Psoas muscle (tissue), 8 donors: ENCODE measurements at places on chromosomes 5 and 9. TPM values are rescaled to one million over a fixed set of nuclear protein-coding genes. Genes with fewer than 3 reads are reported as not detected.

GRCh38 chr9:130896233-130897014, at the start of gene QRFP:
QRFP (minus strand) TSS chr9:130896812; CDS start chr9:130893838, 2,974 bp downstream.
- DNase-seq = no peak

- DNase-seq = no peak
These were observed 1769.0 kb upstream of the NUDT12 start for GRCh38 chr5:105331558-105331957.

DNA sequence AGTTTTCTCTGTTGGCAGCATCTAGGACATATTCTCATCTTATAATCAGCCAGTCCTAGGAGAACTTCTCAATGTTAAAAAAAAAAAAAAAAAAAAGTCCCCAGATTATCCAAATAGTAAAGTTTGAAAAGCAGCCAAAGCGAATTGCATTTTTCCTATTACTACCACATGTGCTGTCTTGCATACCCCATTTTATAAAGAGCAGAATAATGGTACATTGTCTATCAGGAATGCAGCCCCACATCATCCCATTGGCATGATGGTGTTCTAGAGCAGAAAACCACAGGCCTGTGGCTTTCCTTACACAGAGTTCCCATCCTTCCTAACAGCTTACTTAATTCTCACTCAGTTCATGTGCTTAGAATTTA, 381.6 kb downstream of the TMEM38B start:
- no peak for DNase-seq

DNA sequence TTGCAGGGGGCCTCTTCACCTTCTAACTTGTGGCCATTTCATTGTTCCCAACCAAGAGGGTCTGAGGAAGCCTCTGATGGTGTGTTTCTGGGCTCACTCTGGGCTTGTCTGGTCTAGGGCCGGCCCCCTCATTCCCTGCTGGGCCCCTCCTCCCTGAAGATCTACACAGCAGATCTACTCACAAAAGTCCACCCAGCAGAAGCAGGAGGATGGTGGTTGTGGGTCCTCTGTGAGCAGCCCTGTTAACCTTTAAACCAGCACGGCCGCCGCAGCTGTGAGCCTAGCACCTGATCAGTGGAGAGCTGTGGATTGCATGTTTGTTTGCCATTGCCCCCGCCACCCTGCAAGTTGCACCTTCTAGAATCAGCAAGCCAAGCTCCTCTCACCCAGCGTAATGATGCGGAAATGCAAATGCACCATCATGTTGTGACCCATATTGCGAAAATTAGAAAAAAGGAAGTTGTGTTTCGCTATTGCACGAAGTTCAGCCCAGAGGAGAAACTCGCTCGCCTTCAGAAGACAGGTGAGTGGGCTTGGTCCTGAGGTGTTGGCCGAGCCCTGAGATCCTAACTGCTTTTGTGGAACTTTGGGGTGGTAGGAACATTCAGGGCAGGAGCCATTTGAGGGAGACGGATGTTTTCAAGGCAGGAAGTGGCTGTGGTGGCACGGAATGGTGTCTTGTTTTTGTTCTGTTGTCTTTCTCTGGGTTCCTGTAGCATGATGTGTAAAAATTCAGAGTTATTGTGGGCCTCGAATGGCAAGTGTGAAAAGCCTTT, 16.7 kb downstream of the FGD3 start:
- no peak for DNase-seq

DNA sequence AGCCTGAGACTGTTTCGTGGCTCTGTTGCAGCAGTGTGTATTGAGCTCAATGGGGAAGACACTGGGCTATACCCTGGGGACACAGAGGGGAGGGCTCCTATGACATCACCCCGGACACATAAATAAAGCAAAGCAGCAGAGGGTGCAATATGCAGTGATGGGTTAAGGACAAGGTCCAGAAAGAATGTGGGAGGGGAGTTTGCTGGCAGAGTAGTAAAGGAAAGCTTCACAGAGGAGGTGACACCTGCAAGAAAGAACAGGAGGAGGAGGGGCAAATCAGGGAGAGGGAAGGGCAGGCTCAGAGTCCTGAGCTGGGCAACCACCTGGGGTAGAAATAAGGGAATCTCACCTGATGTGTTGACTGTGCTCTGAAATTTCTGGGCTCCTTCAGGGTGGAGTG, 35.3 kb upstream of the CDKN2AIPNL start:
- no peak for DNase-seq

DNA sequence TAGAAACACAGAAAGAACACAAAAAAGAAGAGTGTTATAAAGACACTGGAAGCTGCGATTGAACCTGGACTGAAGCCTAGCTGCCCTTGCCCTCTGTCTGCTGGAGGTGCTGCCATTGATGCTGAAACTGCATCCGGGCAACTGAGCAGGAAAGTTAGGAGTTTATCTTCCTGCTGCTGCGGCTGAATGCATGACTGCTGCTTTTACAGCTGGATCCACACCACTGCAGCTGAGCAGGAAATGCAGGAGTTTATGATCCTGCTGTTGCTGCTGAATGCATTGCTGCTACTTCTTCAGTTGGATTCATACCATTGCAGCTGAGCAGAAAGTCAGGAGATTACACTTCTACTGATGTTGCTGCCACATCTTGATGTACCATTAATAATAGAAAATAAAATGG, 21.8 kb upstream of the JAKMIP2 start:
- no peak for DNase-seq

DNA sequence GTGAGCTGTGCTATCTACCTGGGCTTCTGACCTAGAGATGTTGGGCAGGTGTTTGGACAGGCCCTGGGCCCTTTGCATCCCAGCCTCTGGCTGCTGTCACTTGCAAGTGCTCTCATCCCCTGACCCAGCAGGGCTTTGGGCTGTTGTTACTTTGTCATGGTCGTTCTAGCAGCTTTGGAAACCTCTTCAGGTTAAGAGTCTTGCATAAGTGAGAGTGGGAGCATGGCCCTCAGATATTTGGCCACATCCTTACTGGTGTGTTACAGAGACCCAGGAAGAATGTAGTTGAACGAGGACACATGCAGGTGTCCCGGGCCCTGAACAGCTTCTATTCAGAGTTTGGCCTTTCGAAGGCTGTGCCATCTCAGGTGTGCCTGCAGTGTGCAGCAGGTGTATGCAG, 4.5 kb downstream of the TENT4A start:
- no peak for DNase-seq

- peak; percentile 19 for DNase-seq
These were observed 141.8 kb downstream of the ZNF354C start for GRCh38 chr5:179201986-179202385.

- DNase-seq = peak; percentile 57
These were observed 16.2 kb downstream of the MIGA2 start for GRCh38 chr9:129052592-129052991.

DNA sequence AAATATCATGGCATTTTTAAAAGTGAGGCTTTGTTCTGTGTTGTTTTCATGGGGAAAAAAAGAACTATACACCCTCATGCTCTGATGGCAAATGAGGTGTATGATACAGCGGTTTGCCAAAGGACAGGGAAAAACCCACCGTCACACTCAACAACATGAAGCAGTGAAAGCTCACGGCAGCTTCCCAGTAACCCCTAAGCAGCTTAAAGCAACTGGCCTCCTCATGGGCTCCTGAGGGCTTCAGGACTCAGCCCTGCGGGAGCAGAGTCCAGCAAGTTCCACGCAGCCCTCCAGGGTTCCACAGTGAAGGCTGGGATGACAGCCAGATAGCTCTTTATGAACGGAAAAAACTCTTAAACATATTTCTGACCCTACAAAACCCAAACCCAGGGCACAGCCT, 12.9 kb downstream of the BARHL1 start:
- no peak for DNase-seq

GRCh38 chr9:69768716-69769115, 8.9 kb upstream of the PTAR1 start:
- DNase-seq = no peak

- no peak for DNase-seq
These were observed 23.6 kb downstream of the OLFML2A start for GRCh38 chr9:124800306-124801259.

GRCh38 chr5:149002053-149002452, 60.8 kb downstream of the SH3TC2 start:
- peak; percentile 64 for DNase-seq

- DNase-seq = no peak
These were observed 3.0 kb upstream of the DNAJC21 start for GRCh38 chr5:34926318-34926888.

GRCh38 chr5:16937503-16938161, 1.5 kb upstream of the MYO10 start:
- no peak for DNase-seq

DNA sequence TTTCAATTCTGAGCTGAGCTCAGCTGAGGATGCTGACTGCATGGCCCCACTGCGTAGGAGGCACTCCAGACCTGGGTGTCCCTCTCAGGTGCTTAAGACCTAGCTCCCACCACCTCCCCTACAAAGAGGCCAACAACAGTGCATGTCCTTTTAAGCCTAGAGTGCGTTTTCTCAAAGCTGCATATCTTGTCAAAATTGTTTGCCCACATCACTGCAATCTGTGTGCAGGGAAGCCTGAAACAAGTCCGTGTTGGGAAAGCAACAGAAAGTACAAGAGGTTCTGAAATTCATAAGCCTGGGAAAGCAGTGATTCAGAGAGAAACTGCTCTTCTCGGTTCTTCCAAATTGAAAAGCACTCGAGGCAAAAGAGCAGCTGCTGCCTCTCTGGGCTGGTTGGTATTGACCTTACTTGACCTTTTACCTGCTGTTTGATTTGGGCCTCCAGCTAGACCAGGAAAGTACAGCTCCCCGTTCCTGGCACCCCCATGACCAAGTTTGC, 238.4 kb downstream of the NR2F1-AS1 start:
- DNase-seq = no peak

- DNase-seq = no peak
These were observed 27.7 kb downstream of the PPP3R2 start for GRCh38 chr9:101566904-101567724.

DNA sequence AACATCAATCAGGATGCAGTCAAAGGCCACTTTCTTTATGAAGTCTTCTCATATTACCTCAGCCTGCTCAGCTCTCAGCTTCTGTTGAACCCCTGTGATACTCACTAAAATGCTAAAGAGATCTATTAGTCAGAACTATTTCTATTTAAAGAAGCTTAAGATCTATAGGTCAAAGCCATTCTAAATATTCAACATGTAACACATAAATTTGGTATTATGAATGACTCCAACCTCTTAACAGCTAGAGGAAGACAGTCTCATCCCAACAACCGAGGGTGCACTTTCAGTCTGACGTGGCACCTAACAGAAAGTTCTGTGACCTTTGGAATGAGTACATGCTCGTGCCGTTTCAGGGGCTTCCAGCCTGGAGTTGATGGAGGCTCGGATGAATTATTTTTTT, 301.5 kb upstream of the VLDLR start:
- no peak for DNase-seq

- no peak for DNase-seq
These were observed 309.1 kb downstream of the SPOCK1 start for GRCh38 chr5:137190031-137190430.

DNA sequence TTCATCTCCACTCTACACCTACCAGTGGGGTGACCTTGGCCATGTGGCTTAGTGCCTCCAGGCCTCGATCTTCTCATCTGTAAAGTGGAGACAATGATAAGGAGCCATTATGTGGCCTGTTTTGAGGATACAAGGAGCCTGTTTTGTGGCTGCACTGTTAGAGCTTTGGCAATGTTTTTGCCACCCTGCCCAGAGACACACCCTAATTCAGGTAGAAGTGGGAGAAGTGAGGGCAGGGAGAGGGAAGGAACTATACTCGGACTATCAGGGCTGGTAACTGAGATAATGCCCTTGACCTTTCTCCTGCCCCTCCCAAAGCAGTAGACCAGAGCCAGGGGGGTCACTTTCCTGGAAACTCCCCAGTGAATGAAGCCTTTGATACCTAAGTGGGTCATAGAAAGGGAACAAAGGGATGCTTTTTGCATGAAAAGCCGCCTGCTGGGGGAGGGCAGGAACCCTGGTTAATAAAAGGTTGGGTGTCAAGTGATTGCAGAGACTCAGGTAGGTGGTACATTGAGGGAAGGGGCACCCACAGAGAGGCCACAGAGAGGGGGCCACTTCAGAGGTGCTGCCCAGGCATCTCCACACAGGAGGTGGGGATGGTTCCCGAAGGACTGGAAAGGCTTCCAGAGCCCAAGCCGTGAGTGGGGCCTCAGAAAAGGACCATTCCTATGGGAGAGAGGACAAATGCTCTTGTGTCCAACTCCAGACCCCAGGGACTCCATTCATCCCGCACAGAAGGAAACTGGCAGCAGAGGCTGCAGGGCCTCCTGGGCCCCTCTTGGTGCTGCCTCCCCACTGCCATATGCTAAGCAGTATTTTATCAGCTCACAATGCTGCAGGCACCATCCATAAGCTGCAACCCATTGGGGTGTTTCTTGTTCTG, 42.3 kb upstream of the VDAC1 start:
- no peak for DNase-seq

- no peak for DNase-seq
These were observed 267.2 kb downstream of the MAT2B start for GRCh38 chr5:163772644-163773043.

DNA sequence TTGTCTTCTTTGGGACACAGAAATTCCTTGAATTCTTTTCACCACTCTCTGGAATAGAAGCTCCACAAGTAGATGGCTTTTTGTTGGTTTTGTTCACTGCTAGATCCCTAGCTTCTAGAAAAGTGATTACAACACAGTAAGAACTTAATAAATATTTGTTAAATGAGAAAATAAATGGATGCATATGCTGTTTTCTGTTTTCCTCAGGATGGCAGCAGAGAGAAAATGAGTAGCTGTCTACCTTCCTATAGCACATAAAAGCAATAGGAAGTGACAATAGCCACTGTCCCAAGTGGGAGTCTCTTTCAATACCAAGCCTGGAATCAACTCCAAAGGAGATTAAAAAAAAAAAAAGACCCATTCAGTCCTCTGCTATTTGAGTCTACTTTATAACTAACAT, 100.6 kb upstream of the NREP start:
- DNase-seq = no peak

- DNase-seq = no peak
These were observed 29.3 kb upstream of the PDE8B start for GRCh38 chr5:77181173-77181572.

DNA sequence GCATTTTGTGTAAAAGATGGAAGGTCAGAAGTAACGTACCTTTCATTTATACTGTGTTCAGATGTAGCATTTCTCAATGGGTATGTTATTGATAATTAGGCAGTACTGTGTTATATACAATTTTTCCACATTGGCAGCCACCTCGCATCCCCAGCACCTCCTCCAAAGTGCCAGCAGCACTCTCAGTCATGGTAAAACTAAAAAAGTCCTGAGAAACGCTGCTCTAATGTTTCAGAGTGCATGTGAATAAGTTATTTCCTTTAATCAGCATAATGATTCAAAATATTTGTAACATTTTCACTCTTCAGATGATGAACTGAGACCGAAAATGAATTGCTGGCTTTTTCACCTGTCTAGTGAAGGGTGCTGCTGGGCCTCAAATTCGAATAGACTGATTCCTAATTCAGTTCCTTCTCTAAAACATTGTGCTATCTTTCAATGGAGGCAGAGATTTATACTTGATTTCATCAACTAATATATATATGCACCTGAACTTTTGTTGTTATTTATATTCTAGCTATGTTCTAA, 79.9 kb upstream of the ANKRD55 start:
- no peak for DNase-seq

Gene SPINK6
- not detected for polyA plus RNA-seq

Gene TCF7
- polyA plus RNA-seq = 2.6 TPM

Gene FLT4
- 3.7 TPM for polyA plus RNA-seq

Gene ENHO
- polyA plus RNA-seq = 0.35 TPM

Gene PCDHAC2
- polyA plus RNA-seq = 0.03 TPM

Gene PRLR
- polyA plus RNA-seq = 0.03 TPM

Gene ADAMTS6
- 0.06 TPM for polyA plus RNA-seq

Gene SMIM23
- polyA plus RNA-seq = not detected

Gene PRUNE2
- polyA plus RNA-seq = 1.7 TPM

Gene ZDHHC11B
- polyA plus RNA-seq = 1.3 TPM

Gene CYLC2
- polyA plus RNA-seq = not detected

Gene THBS4
- polyA plus RNA-seq = 31.0 TPM
